Hippocampal formation (tissue), 2 donors: ENCODE measurements at places on chromosomes 12 and 14.

- DNase-seq = peak; percentile 85
Observed at GRCh38 chr12:6233121-6233971, 33.1 kb downstream of the CD9 start.

- DNase-seq = no peak
Observed at GRCh38 chr14:74949859-74950573, 5.4 kb downstream of the PGF start.

GRCh38 chr12:121061831-121062230 lies 22.8 kb upstream of the OASL start:
- peak; percentile 38 for DNase-seq

GRCh38 chr14:50647753-50648152 lies 20.4 kb downstream of the SAV1 start:
- no peak for DNase-seq

DNA sequence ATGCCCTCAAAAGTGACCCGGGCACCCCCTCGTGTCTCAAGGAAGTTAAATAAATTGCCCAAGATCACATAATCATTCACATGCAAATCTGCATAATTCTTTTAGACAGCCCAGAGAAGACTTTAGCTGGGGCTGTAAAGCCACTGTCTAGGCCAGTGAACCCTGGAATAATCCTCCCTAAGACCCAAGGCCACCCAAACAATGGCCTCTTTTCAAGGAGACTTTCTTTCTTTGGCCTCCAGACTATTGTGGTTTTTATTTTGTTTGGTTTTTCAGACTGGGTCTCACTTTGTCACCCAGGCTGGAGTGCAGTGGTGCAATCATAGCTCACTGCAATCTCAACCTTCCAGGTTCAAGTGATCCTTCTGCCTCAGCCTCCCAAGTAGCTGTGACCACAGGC lies 10.6 kb downstream of the SVOP start:
- no peak for DNase-seq

DNA sequence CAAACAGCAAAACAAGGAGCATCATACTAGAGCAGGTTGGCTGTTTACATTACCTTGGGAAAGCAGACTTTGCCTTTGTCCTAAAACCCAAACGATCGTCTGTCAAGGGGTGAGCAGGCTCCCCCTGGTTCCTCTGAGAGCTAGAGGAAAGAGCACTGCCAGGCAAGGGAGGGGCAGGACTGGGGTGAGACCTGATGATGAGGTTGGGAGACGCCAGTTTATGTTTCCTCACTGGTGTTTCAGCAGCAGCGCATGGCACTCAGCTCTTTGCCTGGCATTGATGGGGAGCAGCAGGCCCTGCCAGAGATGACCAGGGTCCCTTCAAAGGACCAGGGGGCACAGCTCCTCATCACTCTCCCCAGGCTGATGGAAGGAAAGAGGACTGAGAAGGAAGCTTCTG lies 7.9 kb upstream of the KRT2 start:
- no peak for DNase-seq

GRCh38 chr12:28759333-28759732 lies 389.7 kb upstream of the FAR2 start:
- no peak for DNase-seq

DNA sequence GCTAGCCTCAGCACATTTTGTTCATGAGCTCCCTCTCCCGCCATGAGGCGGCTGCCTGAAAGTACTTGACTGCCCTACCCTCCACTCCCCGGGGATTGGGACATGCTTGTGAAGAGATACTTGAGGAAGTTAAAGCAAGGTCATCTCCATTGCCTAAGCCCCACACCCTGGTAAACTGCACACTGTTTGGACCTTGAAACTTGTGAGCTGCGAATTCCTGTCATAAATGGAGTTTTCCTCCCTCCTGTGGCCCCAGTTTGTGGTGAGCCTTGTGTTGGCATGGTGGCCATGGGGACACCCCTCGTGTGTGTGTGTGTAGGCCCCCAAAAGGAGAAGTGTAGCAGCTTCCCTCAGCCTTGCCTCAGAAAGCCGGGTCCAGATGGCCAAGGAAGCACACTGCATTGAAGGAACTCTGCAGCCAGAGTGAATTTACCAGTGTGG lies 395.5 kb downstream of the ZFP36L1 start:
- DNase-seq = peak; percentile 70

- DNase-seq = no peak
Observed at GRCh38 chr12:6840330-6840729, 395 bp upstream of the GNB3 start.

DNA sequence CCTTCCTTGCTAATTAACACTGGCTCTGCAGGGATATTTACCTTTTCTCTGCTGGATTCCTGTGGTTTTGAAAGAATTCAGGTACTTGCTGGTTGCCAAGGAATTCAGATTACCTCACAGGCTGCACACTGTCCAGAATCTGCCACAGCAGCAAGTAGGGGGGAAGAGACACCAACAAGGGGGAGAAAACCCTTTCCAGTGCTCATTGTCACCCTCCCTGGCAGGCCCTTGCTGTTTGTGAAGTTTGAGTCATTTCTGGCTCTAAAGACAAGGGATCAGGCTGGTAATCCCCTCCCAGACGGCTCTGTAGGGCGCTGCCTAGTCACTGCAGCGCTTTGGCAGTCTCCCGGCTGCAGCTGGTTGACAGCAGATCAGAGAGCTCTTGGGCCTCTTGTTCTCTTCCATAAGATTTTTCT lies 50.8 kb downstream of the TTLL5 start:
- DNase-seq = peak; percentile 94
